ENCODE measurements at places on chromosomes 13 and 19. TPM values are rescaled to one million over a fixed set of nuclear protein-coding genes. Genes with fewer than 3 reads are reported as not detected.

DNA sequence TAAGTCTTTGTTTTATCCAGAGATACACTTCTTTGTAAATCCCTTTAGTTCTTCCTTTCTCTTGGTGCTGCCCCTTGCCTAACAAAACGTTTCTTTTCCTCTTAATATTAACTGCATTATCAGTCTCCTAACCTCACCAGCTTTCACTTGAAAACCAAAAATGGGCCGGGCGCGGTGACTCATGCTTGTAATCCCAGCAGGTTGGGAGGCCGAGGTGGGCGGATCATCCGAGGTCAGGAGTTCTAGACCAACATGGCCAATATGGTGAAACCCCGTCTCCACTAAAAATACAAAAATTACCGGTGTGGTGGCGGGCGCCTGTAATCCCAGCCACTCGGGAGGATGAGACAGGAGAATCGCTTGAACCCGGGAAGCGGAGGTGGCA lies 329.8 kb upstream of the MIR17HG start:
- no peak for DNase-seq

- no peak for DNase-seq
Measured at GRCh38 chr13:100423375-100423774, 165.2 kb downstream of the GGACT start.

DNA sequence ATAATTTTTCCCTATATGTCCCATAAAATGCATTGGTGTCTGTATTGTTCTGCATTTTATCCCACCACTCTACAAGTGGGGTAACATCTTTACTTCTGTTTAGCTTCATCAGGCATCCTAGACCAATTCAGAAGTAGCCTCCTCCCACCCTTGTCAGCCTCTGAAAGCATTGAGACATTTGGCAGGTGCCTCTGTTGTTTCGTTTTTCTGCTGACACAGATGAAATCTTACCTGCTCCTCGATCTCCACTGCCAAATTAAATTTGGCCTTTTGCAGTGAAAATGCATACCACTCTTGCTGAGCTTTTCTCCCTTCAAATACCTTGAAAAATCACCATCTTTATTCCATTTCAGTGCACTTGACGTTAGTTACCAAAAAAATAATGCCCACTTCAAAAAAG lies 83.5 kb upstream of the STARD13 start:
- DNase-seq: no peak

- no peak for DNase-seq
Measured at GRCh38 chr13:76928456-76928855, 19.9 kb upstream of the ACOD1 start.

DNA sequence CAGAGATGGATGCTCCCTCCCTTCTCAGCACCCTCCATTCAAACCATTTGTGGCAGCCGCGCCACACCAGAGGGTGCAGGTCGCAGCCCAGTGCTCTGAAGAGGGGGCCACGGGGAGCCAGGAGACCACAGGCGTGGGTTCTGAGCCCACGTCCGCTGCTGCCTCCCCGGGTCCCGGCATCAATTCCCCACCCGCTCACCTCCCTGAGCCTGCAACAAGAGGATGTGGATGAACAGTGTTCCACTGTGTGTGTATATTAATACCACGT lies 120.1 kb upstream of the VSTM2B start:
- no peak for DNase-seq

DNA sequence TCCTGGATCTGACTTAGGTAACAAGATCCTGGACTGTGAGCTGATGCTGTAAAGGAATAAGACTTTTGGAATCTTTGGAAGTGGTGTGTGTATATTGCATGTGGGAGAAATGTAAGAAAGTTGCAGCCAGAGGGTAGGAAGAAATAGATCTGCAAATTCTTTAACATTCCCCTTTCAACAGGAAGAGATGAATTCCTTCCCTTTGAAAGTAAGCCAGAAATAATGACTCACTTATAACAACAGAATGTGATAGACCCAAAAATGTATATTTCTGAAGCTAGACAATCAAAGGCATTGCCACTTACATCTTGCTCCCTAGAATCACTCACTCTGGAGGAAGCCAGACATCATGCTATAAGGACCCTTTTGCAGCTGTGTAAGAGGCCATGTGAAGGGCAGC lies 9.8 kb upstream of the SIAH3 start:
- no peak for DNase-seq

- no peak for DNase-seq
Measured at GRCh38 chr13:78131811-78132210, 213.2 kb upstream of the EDNRB start.

GRCh38 chr13:47437406-47437805 lies 540.6 kb upstream of the HTR2A start:
- no peak for DNase-seq

- no peak for DNase-seq
Measured at GRCh38 chr13:82993417-82993816, 888.9 kb downstream of the SLITRK1 start.

GRCh38 chr13:92028695-92029094 lies 630.3 kb downstream of the GPC5 start:
- DNase-seq: no peak

GRCh38 chr13:47457626-47458025 lies 543.4 kb downstream of the SUCLA2 start:
- no peak for DNase-seq

- DNase-seq: no peak
Measured at GRCh38 chr19:522726-523125, 8.8 kb upstream of the CDC34 start.

GRCh38 chr19:47776568-47776967 lies 1.9 kb upstream of the SELENOW start:
- DNase-seq: peak; percentile 90

GRCh38 chr13:47499358-47500150 lies 501.5 kb downstream of the SUCLA2 start:
- no peak for DNase-seq

GRCh38 chr13:105972811-105973590 lies 562.5 kb downstream of the EFNB2 start:
- DNase-seq: no peak

GRCh38 chr13:30910676-30911075 lies 4.6 kb downstream of the MEDAG start:
- DNase-seq: no peak

GRCh38 chr19:31338069-31338776 lies 11.0 kb downstream of the TSHZ3 start:
- DNase-seq: peak; percentile 35

DNA sequence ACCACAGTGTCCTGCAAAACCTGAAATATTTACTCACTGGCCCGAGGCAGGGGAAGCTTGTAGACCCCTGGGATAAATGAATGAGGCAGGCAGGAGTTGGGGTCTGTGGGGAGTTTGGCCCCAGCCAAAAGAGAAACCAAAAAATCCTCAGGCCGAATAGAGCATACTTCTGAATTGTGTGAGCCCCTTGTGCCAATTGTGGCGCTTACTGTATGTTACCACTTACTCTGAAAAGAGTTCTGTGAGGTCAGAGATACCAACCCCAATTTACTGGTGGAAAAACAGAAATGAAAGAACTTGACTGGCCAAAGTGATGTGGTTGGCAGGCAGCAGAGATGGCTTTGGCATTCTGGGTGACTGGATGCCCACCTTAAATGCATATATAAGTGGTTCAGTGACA lies 6.9 kb downstream of the CARM1 start:
- DNase-seq: no peak

DNA sequence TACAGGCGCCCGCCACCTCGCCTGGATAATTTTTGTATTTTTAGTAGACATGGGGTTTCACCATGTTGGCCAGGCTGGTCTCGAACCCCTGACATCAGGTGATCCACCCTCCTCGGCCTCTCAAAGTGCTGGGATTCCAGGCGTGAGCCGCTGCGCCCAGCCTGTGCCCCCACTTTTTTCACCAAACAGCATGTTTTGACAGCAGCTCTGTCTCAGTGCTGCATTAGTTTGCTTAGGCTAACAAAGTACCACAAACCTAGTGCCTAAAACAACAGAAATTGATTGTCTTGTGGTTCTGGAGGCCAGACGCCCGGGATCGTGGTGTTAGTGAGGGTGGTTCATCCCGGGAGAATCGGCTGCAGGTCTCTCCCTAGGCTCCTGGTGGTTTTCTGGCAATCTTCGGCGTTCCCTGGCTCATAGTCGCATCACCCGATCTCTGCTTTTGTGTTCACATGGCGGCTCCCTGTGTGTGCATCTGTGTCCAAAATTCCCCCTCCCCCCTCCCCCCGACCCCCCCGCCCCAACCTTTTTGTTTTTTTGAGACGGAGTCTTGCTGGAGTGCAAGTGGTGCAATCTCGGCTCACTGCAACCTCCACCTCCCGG lies 30.0 kb downstream of the MYH14 start:
- no peak for DNase-seq

DNA sequence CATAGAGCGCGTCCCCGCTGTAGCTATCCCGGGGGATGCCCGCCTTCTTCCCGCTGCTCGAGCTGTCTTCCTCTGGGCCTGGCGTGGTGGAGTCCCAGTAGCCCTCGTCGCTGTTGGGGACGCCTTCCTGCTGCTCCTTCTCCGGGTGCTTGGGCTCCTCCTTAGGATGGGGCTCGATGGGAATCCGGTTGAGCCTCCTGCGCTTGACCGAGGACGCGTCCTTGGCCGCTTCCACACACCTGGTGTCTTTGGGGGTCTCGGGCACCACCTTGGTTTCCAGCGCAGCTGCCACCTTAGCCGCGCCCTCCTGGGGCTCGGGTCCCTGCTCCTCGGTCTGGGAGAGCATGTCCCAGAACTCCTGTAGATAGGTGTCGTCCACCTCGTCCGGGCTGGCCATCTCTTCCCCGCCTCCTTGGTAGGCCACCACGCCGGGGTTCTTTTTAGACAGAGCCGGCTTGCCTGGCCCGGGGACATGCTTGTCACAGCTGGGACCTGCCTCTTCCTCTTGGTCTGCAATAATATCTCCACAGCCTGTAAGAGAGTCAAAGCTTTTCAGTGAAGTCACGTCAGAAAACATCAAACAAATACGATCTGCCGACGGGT lies 2.0 kb downstream of the AMER2 start:
- DNase-seq: no peak

GRCh38 chr13:77300176-77301037 lies 26.5 kb downstream of the MYCBP2 start:
- peak; percentile 9 for DNase-seq

SOHLH2 gene
- polyA plus RNA-seq: 0.12 TPM

CRTC1 gene
- polyA plus RNA-seq: 6.2 TPM

CHST8 gene
- polyA plus RNA-seq: not detected

Data from small intestine (tissue), 16 donors.